Glomerular endothelial cell (primary cell): ENCODE measurements at places on chromosomes 4 and X. TPM values are rescaled to one million over a fixed set of nuclear protein-coding genes. Genes with fewer than 3 reads are reported as not detected.

TMEM144 gene
- total RNA-seq: 2.7 and 8.7 TPM in 2 replicates

USP17L11 gene
- not detected in 2 replicates for total RNA-seq

ADAMTS3 gene
- 3.4 and 4.0 TPM in 2 replicates for total RNA-seq

ADH6 gene
- not detected in 2 replicates for total RNA-seq

PALLD gene
- total RNA-seq: 18.3 and 38.6 TPM in 2 replicates

CXCL8 gene
- 322 and 354 TPM in 2 replicates for total RNA-seq

LEF1 gene
- 0.58 and 0.92 TPM in 2 replicates for total RNA-seq

HTN1 gene
- total RNA-seq: not detected in 2 replicates

GLRA3 gene
- total RNA-seq: not detected in 2 replicates

CFI gene
- 45.9 and 61.9 TPM in 2 replicates for total RNA-seq

KCTD8 gene
- total RNA-seq: 0.35 TPM in 1 of 2 replicates, not detected in the other

GRCh38 chrX:44927398-44927797 is 54.4 kb downstream of the KDM6A start:
- DNase-seq: no peak

- no peak for DNase-seq
These were observed 27.7 kb downstream of the UVSSA start for GRCh38 chr4:1374706-1375045.

DNA sequence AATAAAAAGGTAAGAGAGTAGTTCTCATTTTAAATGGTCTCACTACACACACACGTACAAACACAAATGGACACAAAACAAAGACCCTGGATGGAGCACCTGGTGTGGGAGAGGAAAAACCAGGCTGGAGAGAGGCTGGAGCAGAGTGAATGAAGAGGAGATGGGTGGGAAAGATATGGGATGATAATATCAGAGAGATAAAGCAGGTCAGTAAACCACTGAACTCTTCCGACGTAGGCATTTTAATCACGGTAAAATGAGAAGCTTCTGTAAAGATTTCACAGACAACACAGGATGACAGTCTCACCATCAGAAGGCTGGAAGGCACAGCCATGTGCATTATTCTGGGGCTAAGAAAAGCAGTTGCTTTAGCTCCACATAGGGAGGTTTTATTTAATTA is 532.8 kb downstream of the KCNIP4 start:
- DNase-seq: no peak

- no peak for DNase-seq
These were observed 436.6 kb downstream of the C4orf33 start for GRCh38 chr4:129532573-129532972.

DNA sequence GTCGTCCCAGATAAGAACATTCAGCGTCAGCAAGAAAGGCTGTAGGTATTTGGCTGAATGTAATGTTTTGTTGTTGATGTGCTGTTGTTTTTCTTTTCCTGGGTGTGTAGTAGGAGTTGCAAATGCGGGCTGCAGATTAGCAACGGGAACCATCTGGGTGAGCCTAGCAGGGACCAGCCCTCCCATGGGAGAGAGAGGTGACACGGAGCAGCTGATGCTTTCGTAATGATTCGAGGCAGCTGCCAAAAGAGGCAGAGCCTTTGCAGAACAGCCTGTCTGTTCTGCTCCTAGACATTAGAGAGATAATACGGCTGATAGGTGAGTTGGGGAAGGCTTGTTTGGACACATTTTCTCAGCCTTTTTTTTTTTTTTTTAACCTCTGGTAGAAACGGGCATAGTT is 25.3 kb downstream of the ARSF start:
- DNase-seq: no peak

DNA sequence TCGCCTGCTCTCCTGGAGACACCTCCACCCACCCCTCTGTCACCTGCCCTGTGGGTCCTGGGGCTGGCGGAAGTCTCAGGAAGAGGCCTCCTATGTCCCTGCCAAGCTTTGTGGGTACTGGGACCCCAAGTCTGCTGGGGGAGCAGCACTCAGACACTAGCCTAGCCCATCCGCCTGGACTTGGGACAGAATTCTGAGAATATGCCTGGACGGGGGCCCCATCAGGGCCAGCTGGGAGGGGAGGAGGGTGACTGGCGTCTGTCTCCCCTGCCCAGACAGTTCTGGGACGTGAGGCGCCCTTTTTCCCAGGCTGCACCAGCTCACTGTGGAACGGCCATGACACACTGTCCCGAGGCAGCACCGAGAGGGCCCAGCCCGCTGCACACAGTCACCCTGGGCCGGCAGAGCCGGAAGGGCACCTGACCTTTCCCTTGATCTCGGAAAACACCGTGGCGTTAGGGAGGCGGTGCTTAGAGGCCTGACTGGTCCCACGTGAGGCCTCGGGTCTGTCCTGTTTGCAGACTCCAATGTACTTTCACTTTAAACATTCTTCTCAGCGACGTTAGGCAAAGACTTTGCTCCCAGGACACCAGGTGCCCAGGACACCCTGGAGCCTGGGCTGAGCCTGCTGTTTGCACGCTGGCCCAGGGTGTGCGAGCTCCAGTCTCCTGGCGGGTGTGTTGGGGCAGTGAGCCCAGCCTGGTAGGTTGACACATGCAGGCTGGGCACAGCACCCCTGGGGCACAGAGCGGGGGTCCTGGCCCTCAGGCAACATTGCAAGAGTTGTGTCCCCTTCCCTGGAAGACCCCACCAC is 700 bp downstream of the SLC26A1 start:
- DNase-seq: no peak

- no peak for DNase-seq
These were observed 48.5 kb upstream of the IL15 start for GRCh38 chr4:141587897-141588296.

- DNase-seq: no peak
These were observed 89.0 kb upstream of the SFRP2 start for GRCh38 chr4:153877898-153878297.

DNA sequence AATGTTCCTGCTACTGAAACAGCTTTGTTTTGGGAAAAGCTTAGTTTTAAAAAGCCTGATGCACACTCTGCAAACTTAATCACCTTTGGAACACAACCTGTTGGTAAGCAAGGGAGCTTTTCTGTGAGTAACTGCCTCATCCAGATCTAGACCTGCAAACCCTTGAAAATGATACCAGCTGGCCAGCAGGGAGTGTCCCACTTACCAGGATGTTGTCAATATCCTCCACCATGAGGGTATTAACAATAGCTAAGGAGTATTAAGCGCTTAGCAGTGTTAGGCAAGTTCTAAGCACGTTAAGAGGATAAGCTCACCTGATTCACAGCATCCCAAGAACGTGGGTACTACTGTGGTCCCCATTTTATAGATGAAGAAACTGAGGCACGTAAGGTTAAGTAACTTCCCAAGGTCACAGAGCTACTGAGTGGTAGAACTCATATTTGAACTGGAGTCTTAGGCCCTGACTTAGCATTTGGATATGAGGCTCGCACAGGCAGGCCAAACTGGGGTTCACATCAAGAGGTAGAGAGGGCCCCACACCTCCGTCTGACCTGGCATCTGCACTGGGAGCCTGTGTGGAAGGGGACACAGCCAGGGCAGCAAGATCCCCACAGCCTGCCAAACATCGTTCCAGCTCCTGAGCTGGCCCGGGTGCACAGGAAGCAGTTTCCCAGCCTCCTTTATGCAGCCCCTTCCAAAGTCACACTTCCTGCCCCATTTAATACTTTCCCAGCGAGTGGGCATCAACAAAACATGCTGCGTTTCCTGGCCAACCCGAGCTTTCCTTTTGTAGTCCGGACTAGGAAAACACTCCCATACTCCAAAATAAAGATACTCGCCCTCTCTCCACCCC is 32.7 kb downstream of the IRF2 start:
- DNase-seq: peak; percentile 37

DNA sequence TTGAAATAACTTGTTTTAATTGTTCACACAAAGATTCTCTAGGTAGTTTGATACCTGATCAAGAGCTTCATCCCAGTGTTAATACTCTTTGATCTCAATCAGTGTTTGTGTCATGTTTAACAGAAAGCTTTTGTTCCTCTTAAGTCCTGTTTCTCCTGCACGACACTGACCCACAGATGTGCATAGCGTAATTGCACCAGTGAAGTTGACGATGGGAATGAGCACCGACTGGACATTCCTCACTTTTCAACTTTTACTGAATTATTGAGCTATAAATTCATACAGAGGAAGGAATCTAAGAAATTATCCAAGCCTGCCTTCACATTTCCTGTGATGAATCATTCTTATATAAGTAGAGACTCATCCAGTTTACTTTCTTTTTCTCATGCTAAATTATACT is 878.7 kb upstream of the TENM3 start:
- DNase-seq: no peak

DNA sequence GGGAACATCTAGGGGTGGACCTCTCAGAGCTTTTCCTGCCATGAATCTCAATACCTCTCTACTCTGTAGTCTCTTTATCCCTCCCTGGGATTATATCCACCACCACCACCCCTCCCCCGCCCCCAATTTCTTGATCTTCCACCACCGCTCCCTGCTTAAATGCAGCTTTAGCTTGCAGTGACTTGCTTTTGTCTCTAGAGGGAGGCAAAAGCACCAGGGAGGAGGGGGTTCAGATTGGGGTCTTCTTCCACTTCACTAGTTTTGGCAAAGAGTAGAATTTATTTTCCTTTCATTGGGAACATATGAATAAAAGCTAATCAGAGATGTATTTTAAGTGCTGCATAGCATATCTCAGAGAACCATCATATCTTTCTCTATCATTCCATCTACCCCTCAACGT is 5.5 kb downstream of the ARHGAP36 start:
- no peak for DNase-seq

DNA sequence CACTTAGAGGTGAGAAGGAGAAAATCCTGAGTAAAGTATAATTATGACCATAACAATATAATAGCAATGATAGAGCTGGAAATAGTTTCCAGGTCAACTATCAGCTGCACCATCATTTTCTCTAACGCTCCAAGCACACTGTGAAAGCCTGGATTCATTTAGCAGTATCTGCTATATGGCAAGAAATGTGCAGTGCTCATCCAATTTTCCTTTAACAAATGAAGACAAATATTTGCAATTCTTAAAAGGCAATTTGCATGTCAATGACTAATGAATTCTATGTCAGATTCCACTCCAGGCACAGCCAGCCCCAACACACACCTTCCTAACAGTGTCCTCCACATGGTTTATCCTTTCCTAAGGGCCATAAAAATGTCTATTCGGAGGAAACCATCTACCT is 12.7 kb downstream of the PRSS12 start:
- no peak for DNase-seq

DNA sequence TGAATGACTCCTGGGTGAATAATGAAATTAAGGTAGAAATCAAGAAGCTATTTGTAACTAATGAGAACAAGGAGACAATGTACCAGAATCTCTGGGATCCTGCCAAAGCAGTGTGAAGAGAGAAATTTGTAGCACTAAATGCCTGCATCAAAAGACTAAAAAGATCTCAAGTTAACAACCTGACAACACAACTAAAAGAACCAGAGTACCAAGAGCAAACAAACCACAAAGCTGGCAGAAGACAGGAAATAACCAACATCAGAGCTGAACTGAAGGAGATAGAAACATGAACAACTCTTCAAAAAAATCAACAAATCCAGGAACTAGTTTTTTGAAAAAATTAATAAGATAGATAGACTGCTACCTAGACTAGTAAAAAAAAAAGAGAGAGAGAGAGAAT is 8.4 kb downstream of the CFAP299 start:
- no peak for DNase-seq

DNA sequence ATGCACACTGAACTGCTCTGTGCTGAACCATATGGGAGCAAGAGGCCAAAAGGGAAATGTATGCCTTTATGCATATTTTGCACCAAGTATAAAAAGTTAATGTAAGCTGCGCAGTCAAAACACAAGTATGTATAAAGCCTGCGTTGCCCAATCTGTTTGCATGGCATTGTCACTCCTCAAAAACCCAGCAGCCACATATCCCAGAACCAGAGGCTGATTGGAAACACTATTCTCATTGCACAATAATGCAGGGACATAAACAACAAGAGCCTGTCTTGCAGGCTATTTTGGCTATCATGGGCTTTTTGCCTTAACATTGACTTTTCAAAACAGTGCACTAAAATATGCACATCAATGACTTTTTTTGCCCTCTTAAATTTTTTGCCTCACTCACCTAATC is 5.1 kb upstream of the ASB9 start:
- no peak for DNase-seq

GRCh38 chr4:128468123-128468989 is 180.7 kb upstream of the PGRMC2 start:
- DNase-seq: peak; percentile 22

- DNase-seq: no peak
These were observed 10.7 kb upstream of the PCYT1B start for GRCh38 chrX:24657671-24658386.

DNA sequence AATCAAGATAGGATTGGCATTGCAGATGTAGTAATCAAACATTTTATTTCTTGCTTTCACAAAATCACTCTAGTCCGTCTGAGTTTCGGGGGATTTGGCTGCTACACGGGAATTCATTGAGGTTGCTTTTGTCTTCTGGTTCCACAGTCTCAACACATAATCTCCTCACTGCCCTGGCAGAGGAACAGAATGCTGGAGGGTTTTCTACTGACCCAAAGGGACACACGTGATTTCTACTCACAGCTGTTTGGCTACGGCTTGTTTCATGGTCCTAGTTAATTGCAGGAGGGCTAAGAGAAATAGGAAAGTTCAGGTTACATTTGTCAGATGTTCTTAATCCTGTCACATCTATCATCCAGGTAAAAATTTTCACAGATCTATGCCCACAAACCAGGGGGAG is 1811.6 kb downstream of the ARAP2 start:
- DNase-seq: no peak

DNA sequence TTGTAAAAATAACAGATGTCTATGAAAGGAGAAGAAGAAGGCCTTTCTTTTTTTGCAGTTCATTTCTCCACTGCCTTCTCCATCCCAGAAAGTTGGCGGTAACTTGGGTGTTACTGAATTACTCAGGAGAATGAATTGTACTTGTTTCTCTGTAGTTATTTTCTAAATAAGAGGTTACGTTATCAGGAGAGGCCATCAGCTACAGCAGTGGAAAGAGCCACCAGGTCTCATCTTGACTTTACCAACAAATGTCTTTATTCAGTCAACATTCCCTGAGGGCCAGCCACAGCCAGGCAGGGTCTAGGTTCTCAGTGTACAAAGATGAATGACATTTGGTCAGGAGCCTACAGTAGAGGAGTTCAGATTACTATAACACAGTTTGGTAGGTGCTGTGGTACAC is 8.1 kb downstream of the HADH start:
- no peak for DNase-seq

GRCh38 chr4:170269950-170270349 is 180.2 kb upstream of the AADAT start:
- DNase-seq: no peak

DNA sequence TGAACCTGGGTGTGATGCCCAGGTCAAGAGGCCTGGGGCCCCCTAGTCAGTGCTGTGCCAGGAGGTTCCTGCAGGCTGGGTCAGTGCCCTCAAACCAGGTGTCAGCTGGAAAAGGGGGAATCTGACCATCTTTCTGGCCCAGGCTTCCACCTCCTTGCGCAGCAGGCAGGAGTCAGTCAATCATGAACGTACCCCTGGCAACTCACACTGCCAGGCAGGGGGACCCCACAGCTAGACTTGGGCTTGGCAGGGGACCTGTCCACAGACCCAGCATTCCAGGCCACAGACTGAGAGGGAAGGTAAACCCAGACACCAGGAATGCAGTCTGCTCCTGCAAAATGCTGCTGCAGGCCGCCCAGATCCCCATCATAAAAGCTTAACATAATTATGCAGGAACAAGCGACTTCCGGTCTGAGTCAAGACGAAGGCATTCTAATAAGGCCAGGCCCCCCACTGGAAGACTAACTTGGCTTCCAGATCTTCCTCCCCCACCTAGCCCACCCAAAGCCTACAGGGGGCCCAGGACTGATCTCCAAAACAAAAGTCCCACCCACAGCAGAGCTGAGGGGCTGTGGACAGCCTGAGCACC is 156.3 kb downstream of the BCOR start:
- DNase-seq: no peak
